ENCODE measurements at places on chromosomes 11 and 22. TPM values are rescaled to one million over a fixed set of nuclear protein-coding genes. Genes with fewer than 3 reads are reported as not detected.

- no peak for DNase-seq
- H3K27ac ChIP-seq = no peak overlapping the region
- H3K4me3 ChIP-seq = no peak overlapping the region
- no peaks in the 10 kb centered on the region for H3K36me3 ChIP-seq
- no peaks in the 10 kb centered on the region for H3K27me3 ChIP-seq
- H3K4me1 ChIP-seq = no peaks in the 10 kb centered on the region
These were observed 33.4 kb downstream of the GDPD5 start for GRCh38 chr11:75492181-75492820.

GRCh38 chr11:9566561-9567063, 6.9 kb upstream of the WEE1 start:
- no peaks in the 10 kb centered on the region for H3K27me3 ChIP-seq
- H3K27ac ChIP-seq = peak overlapping the region; percentile 46
- H3K4me1 ChIP-seq = peaks cover 3% of the 10 kb centered on the region
- H3K36me3 ChIP-seq = no peaks in the 10 kb centered on the region

The FAM83F gene
- total RNA-seq = 0.39 TPM

DNA sequence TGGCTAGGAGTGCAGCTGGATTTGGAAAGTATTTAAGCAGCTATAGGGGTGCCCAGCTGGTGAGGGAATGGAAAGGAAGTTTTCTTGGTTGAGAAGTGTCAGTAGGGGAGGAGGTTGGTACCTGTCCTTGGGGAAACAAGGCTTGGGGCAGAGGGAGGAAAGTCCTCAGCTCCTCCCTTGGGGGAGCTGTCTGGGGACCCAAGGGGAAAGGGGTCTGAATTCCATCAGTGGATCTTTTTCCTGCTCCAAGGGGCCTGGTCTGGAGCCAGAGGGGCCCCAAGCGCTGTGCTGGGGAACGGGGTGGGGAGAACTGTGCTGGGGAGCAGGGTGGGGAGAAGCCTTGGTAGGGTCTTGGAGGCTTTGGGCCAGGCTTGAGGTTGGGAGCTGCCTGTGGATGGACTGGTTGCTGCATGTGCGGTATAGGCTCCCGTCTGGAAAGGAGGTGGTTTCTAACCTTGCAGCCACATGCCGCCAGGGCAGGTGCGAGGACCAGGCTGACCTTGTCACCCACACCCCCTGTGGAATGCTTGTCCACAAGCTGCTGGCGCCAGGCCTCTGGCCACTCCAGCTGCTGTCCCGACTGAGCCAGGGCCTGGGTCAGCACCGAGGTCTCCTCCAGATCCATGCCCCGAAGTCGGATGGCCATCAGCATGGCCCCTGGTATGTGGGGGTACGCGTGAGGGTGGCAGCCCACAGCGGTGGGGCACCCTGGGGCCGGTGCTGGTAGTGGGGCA, 963 bp downstream of the TYMP start:
- peak overlapping the region; percentile 69 for H3K4me3 ChIP-seq

DNA sequence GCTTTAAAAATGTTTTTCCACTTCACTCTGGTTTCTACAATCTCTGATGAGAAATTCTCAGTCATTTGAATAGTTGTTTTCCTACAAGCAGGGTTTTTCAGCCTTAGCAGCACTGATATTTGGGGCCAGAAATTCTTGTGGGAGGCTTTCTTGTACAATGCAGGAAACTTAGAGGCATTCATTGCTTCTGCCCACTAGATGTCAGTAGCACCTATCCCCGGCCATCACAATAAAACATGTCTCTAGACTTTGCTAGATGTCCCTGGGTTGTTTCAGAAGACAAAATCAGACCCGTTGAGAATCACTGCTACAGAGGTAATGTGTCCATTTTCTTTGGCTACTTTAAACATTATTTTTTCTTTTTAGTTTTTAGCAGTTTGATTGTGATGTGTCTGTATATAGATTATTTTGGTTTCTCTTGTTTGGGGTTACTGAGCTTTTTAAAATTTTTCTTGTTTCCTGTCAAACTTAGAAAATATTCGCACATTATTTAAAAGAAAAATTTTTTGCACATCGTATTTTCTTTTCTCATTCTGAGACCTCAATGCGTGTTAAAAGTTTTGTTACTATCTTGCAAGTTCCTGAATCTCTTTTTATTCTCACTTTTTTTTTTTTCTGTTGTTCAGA, 60.8 kb upstream of the CCDC179 start:
- H3K4me1 ChIP-seq = no peaks in the 10 kb centered on the region
- H3K36me3 ChIP-seq = no peaks in the 10 kb centered on the region
- no peak overlapping the region for H3K27ac ChIP-seq
- peak; percentile 44 for DNase-seq
- H3K4me3 ChIP-seq = no peak overlapping the region

The CTSF gene
- 231 TPM for total RNA-seq

The C11orf65 gene
- 2.6 TPM for total RNA-seq

The TESMIN gene
- 6.6 TPM for total RNA-seq

GRCh38 chr11:112928136-112928535, 33.1 kb upstream of the NCAM1 start:
- no peaks in the 10 kb centered on the region for H3K36me3 ChIP-seq
- no peak for DNase-seq
- H3K4me1 ChIP-seq = no peaks in the 10 kb centered on the region
- H3K4me3 ChIP-seq = no peak overlapping the region
- no peaks in the 10 kb centered on the region for H3K27me3 ChIP-seq

The KCNJ1 gene
- not detected for total RNA-seq

The PVALB gene
- total RNA-seq = not detected

The SLC36A4 gene
- total RNA-seq = 13.3 TPM

- H3K36me3 ChIP-seq = no peaks in the 10 kb centered on the region
- H3K4me3 ChIP-seq = no peak overlapping the region
- H3K4me1 ChIP-seq = peaks cover 67% of the 10 kb centered on the region
- no peak for DNase-seq
These were observed 100.0 kb upstream of the NNMT start for GRCh38 chr11:114195981-114196731.

DNA sequence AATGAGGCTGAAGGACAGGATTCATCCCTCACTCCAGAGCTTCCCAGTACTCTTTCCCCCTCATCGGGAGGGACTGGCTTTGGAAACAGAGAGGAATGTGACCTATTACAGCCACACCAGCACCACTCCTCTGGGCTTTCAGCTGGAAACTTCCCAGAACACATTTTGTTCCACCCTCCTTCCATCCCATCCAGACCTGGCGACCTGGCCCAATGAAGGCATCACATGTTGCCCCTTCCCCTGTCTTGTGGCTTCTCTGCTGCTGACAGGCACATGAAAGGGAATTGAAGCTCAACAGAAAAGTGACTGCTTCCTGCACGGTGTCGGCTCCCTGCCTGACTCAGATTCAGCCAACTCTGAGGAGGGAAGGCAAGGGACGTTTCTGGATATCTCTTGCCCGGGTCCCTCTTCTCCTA, 19.1 kb downstream of the IRAG1 start:
- H3K36me3 ChIP-seq = no peaks in the 10 kb centered on the region
- H3K4me3 ChIP-seq = no peak overlapping the region
- peak overlapping the region; percentile 77 for H3K27ac ChIP-seq

The GPR83 gene
- 0.39 TPM for total RNA-seq

DNA sequence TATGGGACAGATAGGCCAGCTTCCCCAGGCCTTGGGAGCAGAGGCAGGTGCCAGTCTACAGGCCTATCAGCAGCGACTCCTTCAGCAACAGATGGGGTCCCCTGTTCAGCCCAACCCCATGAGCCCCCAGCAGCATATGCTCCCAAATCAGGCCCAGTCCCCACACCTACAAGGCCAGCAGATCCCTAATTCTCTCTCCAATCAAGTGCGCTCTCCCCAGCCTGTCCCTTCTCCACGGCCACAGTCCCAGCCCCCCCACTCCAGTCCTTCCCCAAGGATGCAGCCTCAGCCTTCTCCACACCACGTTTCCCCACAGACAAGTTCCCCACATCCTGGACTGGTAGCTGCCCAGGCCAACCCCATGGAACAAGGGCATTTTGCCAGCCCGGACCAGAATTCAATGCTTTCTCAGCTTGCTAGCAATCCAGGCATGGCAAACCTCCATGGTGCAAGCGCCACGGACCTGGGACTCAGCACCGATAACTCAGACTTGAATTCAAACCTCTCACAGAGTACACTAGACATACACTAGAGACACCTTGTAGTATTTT, 26.6 kb upstream of the L3MBTL2 start:
- H3K27ac ChIP-seq = no peak overlapping the region
- H3K36me3 ChIP-seq = no peaks in the 10 kb centered on the region
- H3K4me3 ChIP-seq = no peak overlapping the region
- no peak for DNase-seq

The TECTA gene
- 5.9 TPM for total RNA-seq

- H3K27me3 ChIP-seq = peaks cover 10% of the 10 kb centered on the region
- H3K4me1 ChIP-seq = no peaks in the 10 kb centered on the region
- H3K4me3 ChIP-seq = no peak overlapping the region
These were observed 506.1 kb downstream of the BRD1 start for GRCh38 chr22:49321477-49322055.

GRCh38 chr11:119709638-119710346, 19.2 kb downstream of the NECTIN1 start:
- H3K4me3 ChIP-seq = no peak overlapping the region
- H3K27ac ChIP-seq = no peak overlapping the region
- H3K4me1 ChIP-seq = no peaks in the 10 kb centered on the region
- no peak for DNase-seq
- no peaks in the 10 kb centered on the region for H3K27me3 ChIP-seq
- H3K36me3 ChIP-seq = no peaks in the 10 kb centered on the region

The FXYD6 gene
- total RNA-seq = 73.5 TPM

- no peaks in the 10 kb centered on the region for H3K27me3 ChIP-seq
- no peaks in the 10 kb centered on the region for H3K36me3 ChIP-seq
- H3K4me1 ChIP-seq = peaks cover 19% of the 10 kb centered on the region
- no peak for DNase-seq
These were observed 349 bp downstream of the TSSC4 start for GRCh38 chr11:2400762-2401435.

GRCh38 chr11:65589444-65590239, 6.0 kb downstream of the KCNK7 start:
- H3K36me3 ChIP-seq = no peaks in the 10 kb centered on the region
- H3K27ac ChIP-seq = no peak overlapping the region

DNA sequence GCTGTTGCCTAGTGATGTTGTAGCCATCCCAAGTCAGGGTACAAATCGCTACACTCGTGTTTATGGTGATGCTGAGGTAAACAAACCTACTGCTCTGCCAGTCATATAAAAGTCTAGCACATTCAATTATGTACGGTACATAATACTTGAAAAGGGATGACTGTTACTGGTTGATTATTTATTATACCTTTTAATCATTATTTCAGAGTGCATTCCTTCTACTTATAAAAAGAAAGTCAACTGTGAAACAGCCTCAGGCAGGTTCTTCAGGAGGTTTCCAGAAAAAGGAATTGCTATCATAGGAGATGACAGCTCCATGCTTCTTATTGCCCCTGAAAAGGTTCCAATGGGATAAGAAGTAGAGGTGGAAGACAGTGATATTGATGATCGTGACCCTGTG, 652.5 kb upstream of the KIRREL3 start:
- H3K4me1 ChIP-seq = no peaks in the 10 kb centered on the region
- no peaks in the 10 kb centered on the region for H3K36me3 ChIP-seq
- no peaks in the 10 kb centered on the region for H3K27me3 ChIP-seq
- no peak for DNase-seq
- no peak overlapping the region for H3K4me3 ChIP-seq

DNA sequence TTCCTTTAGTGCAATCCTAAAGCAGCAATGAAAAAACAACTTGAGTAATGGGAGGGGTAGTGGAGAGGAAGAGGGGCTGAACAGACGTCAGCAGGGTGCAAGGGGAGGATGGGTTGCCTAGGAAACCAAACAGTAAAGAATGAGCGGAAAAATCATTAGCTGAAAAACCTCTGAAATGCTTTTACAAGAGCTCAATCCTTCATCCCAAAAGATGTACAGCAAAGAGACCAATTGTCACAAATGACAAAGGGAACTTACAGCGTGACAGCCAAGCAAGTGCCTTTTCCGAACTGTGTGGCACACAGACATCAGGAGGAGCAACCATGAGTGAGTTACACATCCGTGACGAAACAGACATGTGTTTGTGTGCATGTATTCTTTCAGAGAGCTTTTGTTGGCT, 104.6 kb downstream of the SIK3 start:
- H3K4me3 ChIP-seq = no peak overlapping the region
- DNase-seq = no peak
- H3K4me1 ChIP-seq = no peaks in the 10 kb centered on the region
- no peak overlapping the region for H3K27ac ChIP-seq

The SMIM35 gene
- total RNA-seq = 0.10 TPM

DNA sequence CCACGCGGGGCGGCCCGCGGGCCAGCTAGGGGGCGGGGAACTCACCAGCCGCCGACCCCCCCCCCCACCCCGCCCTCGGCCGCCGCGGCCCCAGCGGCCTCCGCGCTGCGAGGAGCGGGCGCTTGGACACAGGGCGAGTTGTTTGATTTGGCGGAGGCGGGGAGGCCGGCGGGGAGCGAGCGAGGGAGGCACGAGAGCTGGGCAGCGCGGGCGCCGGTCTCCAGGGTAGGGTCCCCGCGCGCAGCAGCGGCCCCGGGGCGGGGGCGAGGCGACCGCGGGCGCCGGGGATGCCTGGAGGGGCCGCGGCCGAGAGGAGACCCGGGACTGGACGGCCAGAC, 64.4 kb downstream of the NAV2 start:
- no peak overlapping the region for H3K4me3 ChIP-seq
- H3K36me3 ChIP-seq = no peaks in the 10 kb centered on the region
- DNase-seq = no peak
- no peaks in the 10 kb centered on the region for H3K27me3 ChIP-seq
- H3K4me1 ChIP-seq = peaks cover 5% of the 10 kb centered on the region
- H3K27ac ChIP-seq = no peak overlapping the region

GRCh38 chr11:6455070-6455469, 14.3 kb upstream of the HPX start:
- no peaks in the 10 kb centered on the region for H3K36me3 ChIP-seq
- no peaks in the 10 kb centered on the region for H3K4me1 ChIP-seq

DNA sequence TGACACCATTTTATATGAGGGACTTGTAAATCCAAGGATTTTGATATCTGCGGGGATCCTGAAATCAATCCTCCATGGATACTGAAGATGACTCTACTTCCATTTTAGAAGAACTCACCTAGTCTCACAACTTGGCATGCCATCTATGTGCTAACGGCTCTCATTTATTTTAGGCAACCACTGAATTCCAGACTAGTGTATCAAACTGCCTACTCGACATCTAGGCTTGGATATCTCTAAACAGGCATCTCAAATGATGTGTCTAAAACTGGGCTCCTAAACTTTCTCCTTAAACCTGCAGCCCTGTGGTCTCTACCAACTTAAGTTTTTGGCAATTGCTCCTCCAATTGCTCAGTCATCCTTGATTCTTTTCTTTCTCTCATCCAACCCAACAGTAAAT, 31.2 kb upstream of the CLNS1A start:
- no peaks in the 10 kb centered on the region for H3K36me3 ChIP-seq
- H3K27ac ChIP-seq = no peak overlapping the region
- H3K4me3 ChIP-seq = no peak overlapping the region
- H3K27me3 ChIP-seq = no peaks in the 10 kb centered on the region
- H3K4me1 ChIP-seq = peaks cover 17% of the 10 kb centered on the region

The PTPRCAP gene
- 4.4 TPM for total RNA-seq

The P2RX6 gene
- 5.1 TPM for total RNA-seq

GRCh38 chr11:34021977-34022735, 29.4 kb upstream of the CAPRIN1 start:
- no peak for DNase-seq
- H3K4me1 ChIP-seq = no peaks in the 10 kb centered on the region
- H3K27ac ChIP-seq = no peak overlapping the region
- no peaks in the 10 kb centered on the region for H3K36me3 ChIP-seq

- no peaks in the 10 kb centered on the region for H3K27me3 ChIP-seq
- peaks cover 30% of the 10 kb centered on the region for H3K4me1 ChIP-seq
- H3K27ac ChIP-seq = no peak overlapping the region
- H3K36me3 ChIP-seq = no peaks in the 10 kb centered on the region
- DNase-seq = no peak
- no peak overlapping the region for H3K4me3 ChIP-seq
These were observed 175.5 kb downstream of the ETS1 start for GRCh38 chr11:128411812-128412211.

Measured in adrenal gland (tissue), 19 donors.